ENCODE measurements at places on chromosomes 6 and 20.

DNA sequence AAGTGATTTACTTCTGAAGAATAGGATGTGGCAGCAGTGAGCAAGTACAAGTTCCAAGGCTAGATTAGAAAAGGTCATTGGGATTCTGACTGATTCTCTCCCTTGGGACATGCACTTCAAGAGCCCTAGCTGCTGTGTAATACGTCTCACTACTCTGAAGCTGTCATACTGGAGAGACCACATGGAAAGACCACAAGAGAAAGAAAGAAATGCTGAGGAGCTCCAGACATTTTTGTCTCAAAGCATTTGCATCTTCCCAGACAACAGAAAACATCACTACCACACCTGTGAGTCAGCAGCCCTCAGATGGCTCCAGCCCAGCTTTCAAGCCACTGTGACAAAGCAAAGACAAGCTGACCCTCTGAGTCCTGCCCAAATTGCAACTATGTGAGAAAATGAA lies 20.7 kb downstream of the TENT5A start:
- no peak for DNase-seq

GRCh38 chr6:83849610-83850009 lies 3.5 kb upstream of the RIPPLY2 start:
- DNase-seq, result no peak

GRCh38 chr6:144493035-144493910 lies 208.1 kb downstream of the UTRN start:
- no peak for DNase-seq

DNA sequence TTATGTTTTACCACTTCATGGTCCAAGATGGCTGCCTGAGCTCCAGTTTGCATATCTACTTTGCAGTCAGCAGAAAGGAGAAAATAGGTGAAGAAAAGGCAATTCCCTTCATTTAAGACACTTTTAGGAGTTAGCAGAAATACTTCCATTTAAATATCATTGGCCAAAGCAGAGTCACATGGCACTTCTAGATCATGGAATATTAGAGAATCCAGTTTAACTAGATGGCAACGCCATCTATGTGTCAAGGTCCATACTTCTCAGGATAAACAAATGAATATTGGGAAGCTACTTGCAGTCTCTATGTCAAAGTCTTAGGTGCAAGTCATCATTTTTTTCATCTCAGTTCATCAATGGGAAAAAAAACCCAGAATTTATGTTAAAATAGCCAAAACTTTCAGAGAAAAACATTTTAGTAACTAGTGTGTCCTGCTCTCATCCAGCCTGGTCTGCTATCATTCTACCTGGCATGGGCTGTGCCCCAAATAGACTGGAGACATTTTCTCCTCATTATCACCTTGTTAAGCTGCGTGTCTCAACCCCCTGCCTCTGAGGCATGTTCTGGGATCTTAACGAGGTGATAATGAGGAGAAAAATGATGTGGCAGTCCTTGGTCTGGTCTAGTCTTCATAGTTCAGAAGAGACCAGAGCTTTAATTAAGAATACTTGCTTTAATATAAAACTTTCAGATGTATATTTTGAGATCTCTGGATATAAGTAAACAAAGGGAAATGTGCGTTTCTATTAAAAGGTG lies 227.3 kb downstream of the TBX18 start:
- DNase-seq, result no peak

GRCh38 chr6:49849213-49849907 lies 17.0 kb downstream of the CRISP1 start:
- DNase-seq, result no peak

GRCh38 chr6:39980839-39981580 lies 46.7 kb upstream of the MOCS1 start:
- no peak for DNase-seq

- DNase-seq, result no peak
These were observed 77.6 kb downstream of the TBC1D7 start for GRCh38 chr6:13250703-13251102.

DNA sequence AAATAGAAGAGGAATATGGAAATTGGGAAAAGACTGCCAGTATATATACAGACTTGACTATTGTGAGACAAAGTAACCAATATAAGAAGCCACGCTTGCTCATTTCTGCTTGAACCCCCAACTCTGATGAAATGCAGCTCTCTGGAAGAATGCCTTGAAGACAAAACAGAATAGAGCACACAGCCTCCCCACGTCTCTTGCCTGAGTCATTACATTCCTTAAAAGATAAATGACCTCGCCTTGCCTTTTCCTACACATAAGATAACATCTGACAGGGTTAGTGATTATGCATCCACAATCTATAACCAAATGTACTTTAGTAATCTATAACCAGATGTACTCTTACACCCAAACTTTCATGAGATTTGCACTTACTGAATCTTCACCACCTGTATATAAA lies 141.1 kb upstream of the EEF1E1 start:
- no peak for DNase-seq

- DNase-seq, result no peak
These were observed 31.8 kb upstream of the RALGAPA2 start for GRCh38 chr20:20744170-20744725.

DNA sequence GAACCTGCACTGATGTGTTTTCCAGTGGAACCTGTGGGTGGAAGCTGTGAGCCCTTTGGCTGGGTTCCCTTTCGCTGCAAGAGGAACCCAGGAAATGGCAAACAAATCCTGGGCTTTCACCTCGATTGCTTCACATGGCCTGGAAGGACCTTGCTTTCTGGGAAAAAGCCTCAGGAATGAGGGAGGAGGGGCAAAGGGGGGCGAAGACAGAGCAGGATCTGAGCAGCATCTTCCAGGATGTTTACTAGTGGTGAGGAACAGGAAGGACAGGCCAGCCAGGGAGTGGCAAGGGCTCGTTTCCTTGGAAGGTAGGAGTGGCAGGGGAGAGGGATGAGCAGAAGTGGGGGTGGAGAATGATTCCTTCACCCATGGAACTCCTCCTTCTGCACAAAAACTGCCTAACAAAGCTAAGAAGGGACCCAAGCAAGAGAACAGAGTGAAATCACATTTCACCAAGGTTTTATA lies 5.9 kb downstream of the SLC2A10 start:
- DNase-seq, result no peak

DNA sequence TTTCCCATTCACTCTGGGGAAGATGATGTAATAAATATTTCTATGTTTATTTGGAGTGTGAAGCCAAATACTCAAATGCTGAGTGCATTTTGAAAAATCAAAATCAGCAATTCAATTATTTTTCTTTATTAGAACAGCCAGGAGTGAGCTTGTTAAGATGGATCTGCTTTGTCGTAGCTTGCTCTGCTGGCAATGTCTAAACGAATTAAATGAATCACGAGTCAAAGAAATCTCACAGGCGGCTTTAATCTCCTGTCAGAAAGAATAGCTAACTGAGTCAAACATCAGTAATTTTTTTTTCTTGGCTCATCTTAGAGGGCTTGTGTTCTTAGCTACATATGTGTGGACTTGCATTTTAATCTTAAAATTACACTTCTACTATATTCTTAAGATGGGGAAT lies 100.2 kb upstream of the HMGN3 start:
- no peak for DNase-seq

DNA sequence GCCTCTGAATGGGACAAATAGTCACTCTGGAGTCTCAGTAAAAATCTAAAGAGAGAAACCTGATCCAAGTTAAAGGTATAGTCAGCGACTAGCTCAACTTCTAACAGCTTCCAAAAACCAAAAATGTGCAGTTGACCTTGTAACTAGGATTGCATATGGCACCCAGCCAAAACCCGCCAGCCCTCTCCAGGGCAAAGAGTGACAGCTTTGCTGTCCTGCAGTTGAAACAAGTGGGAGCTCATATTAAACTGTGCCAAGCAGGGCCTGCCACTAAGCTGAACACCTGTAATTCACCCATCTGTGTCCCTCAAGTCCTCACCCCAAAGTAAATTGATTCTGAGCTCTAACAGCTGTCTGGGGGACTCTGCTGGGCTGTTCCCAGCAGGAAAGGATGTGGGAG lies 695.3 kb downstream of the MAFB start:
- DNase-seq, result no peak

- no peak for DNase-seq
These were observed 55.1 kb downstream of the STMND1 start for GRCh38 chr6:17156966-17157365.

DNA sequence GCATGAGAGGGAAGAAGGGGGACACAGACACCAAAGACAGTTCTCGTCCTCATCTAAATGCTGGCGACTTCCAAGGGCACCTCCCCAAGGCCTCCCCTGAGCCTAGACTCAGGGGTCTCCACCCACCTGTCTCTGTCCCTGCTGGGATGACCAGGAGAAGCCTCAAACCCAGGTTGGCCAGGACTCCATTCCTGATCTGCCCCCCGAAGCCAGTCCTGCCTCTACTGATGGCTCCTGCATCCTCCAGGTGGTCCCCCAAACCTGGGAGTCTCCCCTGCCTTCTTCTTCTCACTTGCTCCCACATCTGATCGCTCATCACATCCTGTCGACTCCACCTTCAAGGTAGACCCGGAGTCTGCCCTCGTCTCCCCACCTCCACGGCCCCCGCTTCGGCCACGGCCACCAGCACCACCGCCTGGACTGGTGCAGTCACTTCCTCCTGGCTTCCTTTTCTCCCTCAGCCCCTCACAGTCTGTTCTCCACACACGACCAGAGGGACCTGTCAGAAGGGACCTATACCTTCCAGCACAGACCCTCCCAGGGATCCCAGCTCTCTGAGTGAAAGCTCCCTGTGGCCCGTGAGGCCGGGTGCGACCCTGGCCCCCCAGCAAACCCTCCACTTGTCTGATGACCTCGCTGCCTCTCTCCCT lies 92.1 kb downstream of the CEBPB start:
- no peak for DNase-seq
